ENCODE measurements at places on chromosomes 1 and 21.

GRCh38 chr1:221718381-221719277, 23.3 kb downstream of the DUSP10 start:
- DNase-seq: no peak

DNA sequence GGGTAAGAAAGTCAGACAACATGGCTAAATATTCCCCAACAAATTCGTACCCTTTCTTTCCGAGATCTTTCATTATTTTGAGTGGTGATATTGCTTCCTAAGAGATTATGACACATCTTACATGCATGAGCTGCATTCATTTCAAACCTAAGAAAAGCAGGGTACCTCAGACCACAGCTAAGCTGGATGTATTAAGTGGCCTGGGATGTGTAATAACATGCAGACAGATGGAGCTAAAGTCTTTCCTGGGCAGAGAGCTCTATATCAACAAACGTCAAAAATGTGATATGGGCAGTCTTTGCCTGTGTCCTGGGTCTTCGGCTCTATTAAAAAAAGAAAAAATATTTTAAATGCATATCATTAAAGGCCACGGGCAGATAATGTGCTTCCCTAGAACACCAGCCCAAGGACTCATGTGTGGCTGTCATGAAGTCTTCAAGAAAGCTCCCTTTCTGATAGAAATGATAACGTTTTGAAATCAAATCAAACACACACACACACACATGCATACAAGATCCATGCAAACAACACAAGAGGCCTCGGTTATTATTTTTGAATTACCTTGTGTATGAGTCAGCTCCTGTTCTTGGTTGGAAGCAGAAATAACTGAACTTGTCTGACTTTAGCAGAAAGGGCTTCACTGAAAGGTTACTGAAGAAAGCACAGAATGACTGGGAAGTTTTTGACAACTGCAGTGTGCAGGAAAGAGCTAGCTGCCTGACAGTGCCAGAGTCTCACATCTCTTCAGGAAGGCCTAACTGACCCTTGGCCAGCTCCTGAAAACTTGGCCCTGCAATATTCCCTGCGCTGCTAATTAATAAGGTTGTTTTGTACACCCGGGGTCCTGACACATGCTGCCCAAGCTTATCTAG, 231.2 kb downstream of the DSCAM start:
- DNase-seq: no peak

- DNase-seq: no peak
These were observed 43.1 kb upstream of the TNFSF18 start for GRCh38 chr1:173093691-173094445.

- DNase-seq: no peak
These were observed 2.5 kb downstream of the KIF21B start for GRCh38 chr1:201020721-201021629.

- DNase-seq: no peak
These were observed 107.5 kb downstream of the DTL start for GRCh38 chr1:212142883-212143530.

- no peak for DNase-seq
These were observed 7.3 kb upstream of the TMEM51 start for GRCh38 chr1:15146142-15146680.

DNA sequence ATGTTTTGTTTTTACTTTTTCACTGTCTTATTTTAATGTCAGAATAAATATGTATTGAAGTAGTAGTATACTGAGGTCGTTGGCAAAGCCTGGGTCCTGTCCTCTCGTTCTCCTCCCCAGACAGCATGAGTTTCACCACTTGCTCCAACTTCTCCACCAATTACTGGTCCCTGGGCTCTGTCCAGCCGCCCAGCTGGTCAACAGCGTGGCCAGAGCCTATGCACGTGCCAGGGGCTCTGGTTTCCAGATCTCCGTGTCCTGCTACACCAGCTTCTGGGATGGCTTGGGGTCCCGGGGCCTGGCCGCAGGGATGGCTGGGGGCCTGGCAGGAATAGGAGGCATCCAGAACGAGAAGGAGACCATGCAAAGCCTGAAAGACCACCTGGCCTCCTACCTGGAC, 19.3 kb downstream of the PTPN14 start:
- no peak for DNase-seq

GRCh38 chr1:211714154-211714553, 38.7 kb upstream of the NEK2 start:
- DNase-seq: no peak

DNA sequence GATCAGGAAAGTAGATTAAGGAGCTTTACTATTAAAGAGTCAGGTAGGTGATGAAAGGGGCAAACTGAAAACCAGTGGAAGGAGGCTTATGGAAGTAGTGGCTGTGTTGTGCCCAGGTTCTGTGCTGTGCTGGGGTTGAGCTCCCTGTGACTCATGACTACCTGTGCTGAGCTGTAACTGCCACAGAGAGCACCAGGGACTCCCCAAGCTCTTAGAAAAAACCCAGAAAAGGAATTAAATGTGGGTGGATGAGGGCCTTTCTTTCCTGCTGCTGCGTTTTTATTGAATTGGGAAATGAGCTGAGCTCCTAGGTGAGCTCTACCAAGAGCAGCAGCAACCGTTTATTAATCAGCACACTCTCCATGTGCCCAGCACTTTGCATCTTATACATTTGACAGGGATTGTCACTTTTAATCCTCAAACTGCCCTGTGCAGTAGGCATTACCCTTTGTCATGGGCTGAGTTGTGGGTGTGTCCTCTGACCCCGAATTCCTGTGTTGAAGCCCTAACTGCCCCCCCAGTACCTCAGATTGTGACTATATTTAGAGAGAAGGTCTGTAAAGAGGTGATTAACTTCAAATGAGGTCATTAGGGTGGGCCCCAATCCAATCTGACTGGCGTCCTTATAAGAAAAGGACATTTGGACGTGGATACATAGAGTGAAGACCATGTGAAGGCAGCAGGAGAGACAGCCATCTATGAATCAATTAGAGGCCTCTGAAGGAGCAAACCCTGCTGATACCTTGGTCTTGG, 65.4 kb downstream of the AK4 start:
- DNase-seq: no peak

GRCh38 chr21:42941696-42942085, 16.3 kb upstream of the ERVH48-1 start:
- DNase-seq: no peak

GRCh38 chr1:91406773-91407389, 2.2 kb upstream of the HFM1 start:
- DNase-seq: no peak

DNA sequence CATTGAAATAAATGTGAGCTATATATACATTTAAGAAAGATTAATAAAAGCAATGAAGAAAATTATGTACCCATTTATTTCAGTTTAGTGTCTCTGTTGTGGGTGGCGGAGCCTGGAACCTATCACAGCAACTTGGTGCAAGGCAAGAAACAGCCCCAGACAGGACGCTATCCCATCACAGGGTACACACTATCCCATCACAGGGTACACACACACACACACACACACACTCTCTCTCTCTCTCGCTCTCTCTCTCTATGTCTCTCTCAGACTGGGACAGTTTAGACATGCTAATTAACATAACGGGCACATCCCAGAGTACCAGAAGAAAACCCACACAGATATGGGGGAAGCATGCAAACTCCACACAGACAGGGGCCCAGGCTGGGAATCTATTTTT, 6.5 kb upstream of the IL6R start:
- DNase-seq: no peak

DNA sequence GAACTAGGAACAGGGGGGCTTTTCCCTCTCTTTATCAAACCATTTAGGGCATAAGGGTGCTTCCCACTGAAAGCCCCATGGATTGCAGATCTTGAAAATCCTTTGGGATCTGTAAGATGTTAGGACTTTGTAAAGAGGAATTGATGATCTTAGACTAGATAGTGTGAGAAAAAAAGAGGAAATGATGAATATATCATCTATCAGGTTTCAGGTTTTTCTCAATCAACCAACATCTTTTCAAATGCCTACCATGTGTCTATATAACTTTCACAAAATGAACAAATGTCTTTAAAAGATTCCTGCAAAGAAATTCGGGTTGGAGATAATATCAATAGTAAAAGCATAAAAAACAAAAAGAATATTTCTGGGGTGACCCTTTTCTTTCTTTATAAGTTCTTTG, 50.1 kb downstream of the KCNC4 start:
- no peak for DNase-seq

DNA sequence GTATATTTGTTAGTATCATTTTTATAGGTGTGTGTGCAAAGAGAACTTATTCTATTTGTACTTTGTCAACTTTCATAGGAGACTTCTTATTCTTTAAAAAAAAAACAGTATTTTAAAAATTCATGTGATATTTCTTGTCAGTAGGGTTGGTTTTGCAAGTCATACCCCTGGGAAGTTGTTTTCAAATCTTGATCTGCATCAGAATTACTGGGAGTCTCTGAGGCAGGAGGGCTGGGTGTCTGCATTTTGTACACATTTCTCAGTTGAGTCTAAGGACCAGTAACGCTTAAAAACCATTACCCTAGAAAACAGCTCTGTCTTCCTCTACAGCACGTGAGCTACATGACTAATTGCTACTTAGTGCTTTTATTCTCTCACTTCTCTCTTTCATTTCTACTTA, 76.0 kb upstream of the CTTNBP2NL start:
- no peak for DNase-seq

- DNase-seq: no peak
These were observed 556.8 kb downstream of the AGBL4 start for GRCh38 chr1:49466961-49467360.

- no peak for DNase-seq
These were observed 59.5 kb upstream of the KCNA3 start for GRCh38 chr1:110734133-110734680.

GRCh38 chr1:22780696-22781095, 70.1 kb downstream of the EPHB2 start:
- DNase-seq: no peak

GRCh38 chr1:183702087-183702812, 49.1 kb upstream of the APOBEC4 start:
- DNase-seq: no peak

DNA sequence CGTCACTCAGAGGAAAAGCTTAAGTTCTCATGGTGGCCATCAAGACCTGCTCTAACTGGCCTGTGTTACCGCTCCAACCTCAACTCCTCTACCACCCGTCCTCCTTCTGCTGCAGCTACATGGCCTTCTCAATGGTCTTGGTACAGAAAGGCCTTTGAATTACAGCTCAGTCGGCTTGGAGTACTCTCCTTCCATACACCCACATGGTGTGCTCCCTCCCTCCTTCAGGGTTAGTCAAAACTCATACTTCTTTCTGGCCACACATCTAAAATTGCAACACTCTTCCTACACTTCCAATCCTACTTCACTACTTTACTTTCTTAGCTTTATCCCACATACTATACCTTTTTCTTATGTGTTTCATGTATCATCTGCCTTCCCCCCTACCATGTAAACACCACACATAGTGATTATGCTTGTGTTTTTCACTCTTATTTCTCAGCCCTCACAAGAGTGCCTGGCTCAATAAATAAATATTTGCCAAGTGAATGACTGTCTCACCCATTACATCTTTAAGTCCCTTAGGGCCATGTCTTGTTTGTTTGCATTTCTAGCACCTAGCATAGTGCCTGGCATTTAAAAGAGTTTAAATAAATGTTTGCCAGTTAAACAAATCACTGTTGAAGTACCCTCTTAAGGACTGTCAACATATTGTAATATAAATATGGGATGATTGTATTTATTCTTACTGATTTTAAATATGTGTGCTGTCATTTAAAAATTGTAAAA, 37.6 kb upstream of the HMCN1 start:
- no peak for DNase-seq

DNA sequence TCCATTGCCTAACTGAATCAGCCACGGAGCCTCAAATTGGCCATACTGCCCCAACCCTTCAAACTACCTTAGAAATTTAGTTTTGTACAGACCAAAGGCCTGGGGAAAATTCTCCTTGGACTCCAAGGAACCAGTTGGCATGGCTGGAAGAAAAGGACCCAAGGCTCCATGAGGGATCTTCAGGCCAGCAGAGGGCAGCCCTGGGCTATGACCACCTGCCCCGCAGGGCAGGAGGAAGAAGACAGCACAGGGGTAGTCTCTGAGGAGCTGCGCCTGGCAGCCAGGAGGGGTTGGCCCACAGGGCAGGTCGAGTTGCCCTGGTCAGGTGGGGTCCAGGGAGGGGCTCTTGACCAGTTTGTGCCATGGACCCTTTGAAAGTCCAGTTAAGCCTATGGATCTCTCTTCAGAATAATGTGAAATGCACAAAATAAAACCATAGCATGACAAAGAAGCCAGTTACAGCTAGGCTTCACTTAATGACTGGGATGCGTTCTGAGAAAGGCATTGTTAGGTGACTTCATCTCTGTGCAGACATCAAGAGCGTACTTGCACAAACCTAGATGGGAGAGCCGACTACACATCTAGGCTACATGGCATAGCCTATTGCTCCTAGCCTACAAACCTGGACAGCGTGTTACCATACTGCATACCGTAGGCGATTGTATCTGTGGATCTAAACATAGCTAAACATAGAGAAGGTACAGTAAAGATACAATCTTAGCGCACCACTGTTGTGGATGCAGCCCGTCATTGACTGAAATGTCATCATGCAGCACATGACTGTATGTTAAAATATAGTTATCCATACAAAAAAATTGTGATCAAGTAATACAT, 26.1 kb downstream of the CACNA1S start:
- peak; percentile 27 for DNase-seq

DNA sequence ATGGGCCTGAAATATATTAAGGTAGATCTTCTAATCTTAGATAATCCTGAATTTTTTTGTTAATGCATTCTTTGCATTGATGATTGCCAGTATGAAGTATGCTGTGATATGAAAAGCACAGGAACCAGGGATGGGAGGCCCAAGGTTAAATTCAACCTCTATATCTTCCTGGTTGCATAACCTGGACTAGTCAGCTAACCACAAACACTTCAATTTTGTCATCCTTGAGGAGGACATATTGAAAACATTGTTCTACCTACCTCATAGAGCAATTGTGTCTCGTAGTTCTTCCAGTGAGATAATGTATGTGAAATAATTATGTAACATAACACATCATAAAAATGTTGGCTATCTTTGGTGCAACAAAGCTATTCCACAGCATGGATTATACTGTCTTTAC, 25.6 kb downstream of the PDC start:
- no peak for DNase-seq

GRCh38 chr1:21406659-21407058, 33.3 kb upstream of the NBPF3 start:
- no peak for DNase-seq

DNA sequence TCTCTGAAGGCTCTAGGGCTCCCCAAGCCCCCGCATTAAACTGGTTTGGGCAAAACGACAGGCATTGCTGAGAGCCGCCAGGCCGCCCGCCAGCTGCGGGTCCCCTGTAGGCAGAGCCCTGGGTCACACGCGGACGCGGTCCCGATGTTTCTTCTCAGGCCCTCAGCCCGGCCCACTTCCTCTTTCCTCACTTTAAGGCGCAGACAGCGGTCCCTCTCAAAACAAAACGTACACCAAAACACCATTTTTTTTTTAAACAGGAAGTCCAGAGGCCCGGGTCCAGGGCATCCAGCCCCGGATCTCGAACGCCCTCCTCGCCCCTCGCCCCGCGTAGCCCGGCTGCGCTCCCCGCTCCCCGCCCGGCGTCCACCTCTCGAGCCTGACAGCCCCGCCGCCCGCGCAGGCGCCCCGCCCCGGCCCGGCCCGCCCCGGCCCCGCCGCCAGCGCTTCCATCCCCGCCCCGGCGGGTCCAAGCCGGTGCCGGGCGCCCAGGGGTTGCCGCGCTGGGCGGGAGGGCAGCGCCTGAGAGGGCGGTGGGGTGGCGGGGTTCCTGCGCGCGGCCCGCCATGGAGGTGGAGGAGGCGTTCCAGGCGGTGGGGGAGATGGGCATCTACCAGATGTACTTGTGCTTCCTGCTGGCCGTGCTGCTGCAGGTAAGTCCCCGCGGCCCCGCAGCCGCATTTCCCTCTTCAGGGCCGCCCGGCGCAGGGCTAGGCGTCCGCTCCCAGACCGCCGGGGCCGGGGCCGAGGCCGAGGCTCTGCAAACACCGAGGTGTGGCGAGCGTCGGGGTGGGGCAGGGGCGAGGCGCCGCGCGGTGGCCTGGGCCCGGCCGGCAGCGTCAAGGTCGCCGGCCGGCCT, at the start of gene SLC22A15:
Gene SLC22A15 (plus strand): TSS at position 452 of the 859 bp plus-strand sequence. CDS start 115 bp downstream, at position 567.
- peak; percentile 24 for DNase-seq
